8988T (cell line): ENCODE measurements at places on chromosomes 7 and 10.
A peak's percentile ranks its signal among the peaks of the same experiment; 100 is the strongest.

- peak; percentile 95 for DNase-seq
Measured at GRCh38 chr10:100826983-100827818, 81.8 kb downstream of the PAX2 start.

DNA sequence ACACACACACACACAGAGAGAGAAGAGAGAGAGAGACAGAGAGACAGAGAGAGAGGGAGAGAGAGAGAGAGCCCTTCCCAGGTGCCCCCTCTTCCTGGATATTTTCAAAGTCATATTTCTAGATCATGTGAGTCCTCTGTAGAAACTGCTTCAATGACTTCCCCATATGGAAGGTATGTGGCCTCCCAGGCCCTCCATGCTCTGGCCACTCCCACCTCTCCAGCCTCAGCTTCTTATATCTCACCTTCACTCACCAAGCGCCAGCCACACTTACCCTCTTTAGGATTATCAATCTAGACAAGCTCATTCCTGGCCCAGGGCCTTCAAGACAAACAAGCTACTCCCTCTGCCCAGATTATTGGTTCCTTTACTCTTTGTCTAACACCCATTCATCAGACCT, 259.7 kb downstream of the MTERF1 start:
- no peak for DNase-seq

GRCh38 chr7:90173127-90173844, 19.0 kb downstream of the STEAP1 start:
- DNase-seq = no peak

GRCh38 chr7:39594988-39595620, 28.3 kb upstream of the RALA start:
- DNase-seq = no peak
